T-helper 2 cell treated with Interferon-gamma antibody and Interleukin-4, amounts not matched to agents 100 ng/mL and 5 ng/mL, for 36 hours (primary cell): ENCODE measurements at places on chromosomes 7 and 10. TPM values are rescaled to one million over a fixed set of nuclear protein-coding genes. Genes with fewer than 3 reads are reported as not detected.

Gene INHBA
- 0.09 TPM in 1 of 2 replicates, not detected in the other for total RNA-seq

Gene VIM
- total RNA-seq: 1,788 and 1,812 TPM in 2 replicates

Gene UCN3
- not detected in 2 replicates for total RNA-seq

Gene SLC26A5
- not detected in 2 replicates for total RNA-seq
